ENCODE measurements at places on chromosomes 1 and 21. TPM values are rescaled to one million over a fixed set of nuclear protein-coding genes. Genes with fewer than 3 reads are reported as not detected.

- DNase-seq: no peak
Measured at GRCh38 chr1:112509005-112509659, 367 bp downstream of the WNT2B start.

Gene LCA5L
- total RNA-seq: 0.70 TPM

DNA sequence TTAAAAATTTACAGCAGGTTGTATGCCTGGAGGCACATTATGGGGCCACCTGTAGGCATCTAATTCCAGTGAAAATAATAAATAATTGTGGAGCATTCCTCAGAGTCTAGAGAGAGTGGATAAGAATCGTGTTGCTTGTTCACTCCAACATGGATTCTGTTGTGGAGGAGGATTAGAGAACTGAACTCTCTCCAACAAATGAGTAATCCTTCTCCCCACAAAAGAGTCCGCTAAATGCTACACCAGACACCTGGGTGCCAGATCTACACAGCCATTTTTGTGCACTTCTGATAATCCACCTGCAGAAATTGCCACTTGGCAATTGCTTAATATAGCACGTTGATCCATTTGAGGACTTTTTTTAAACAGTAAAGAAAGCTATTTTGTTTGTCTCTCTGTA lies 113.7 kb upstream of the DPYD start:
- no peak for DNase-seq

GRCh38 chr1:21289700-21290545 lies at the start of gene ECE1:
ECE1 (minus strand) TSS chr1:21290463; CDS start chr1:21290414, 49 bp downstream.
- DNase-seq: no peak

Gene HSD3B2
- total RNA-seq: not detected

- peak; percentile 80 for DNase-seq
Measured at GRCh38 chr1:182962554-182963115, 9.7 kb upstream of the SHCBP1L start.

Gene OLFML2B
- 5.5 TPM for total RNA-seq

DNA sequence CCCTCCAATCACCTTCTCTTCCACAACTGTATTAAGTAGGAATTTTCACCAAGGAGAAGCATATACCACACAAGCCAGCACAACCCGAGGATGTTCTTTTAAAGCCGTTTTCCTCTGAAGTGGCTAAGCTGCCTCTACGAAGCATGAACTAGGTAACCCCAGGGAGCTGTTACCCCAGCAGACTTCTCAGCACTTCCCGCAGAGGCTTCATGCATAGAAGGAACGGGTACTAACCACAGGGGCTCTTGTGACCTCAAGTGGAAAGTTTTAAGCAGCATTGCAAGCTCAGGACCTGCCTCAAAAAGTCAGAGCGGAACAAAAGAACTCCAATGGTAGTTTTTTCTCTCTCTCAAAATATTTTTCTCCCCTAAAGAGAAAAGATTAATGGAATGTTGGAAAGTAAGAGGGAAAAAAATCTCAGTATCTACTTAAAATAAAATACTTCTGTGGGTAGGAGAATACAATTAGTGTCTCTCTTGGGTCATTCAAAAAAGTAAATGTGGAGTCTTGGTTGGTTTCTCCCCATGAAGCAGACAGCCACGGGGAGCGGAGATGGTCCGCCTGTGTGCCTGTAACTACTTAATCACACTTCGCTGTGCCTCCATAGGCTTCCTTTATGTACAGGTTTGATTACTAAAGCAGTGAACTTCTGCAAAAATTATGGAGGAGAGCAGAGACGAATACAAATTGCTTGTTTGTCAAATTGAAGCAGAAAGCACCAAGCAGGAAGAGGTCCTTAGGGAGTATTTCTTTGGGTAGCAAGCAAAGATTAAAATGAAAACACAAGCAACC lies 40.9 kb downstream of the STX6 start:
- no peak for DNase-seq

- peak; percentile 65 for DNase-seq
Measured at GRCh38 chr21:33441489-33442477, 38.0 kb downstream of the TMEM50B start.

- DNase-seq: peak; percentile 10
Measured at GRCh38 chr1:41322835-41323234, 38.4 kb upstream of the FOXO6 start.

DNA sequence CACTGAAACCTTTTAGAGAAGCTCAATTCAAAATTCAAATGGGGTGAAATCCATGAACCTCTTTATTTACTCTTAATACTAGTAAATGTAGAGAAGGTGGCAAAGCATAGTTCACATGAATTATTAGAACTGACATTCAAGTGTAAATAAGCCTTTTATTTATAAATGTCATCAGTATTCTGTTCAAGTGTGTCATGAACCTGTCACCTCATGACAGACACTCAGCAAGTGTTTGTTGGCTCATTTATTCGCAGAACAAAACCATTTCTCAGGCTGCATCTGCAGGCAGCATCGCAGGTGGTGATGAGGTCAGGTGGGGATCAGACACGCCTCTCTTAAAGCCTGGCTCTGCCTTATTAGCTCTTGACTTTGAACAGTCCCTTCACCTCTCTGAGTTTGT lies 116.6 kb downstream of the SETD4 start:
- no peak for DNase-seq

- no peak for DNase-seq
Measured at GRCh38 chr1:147722124-147722523, 38.3 kb downstream of the GJA5 start.

Gene OPTC
- total RNA-seq: not detected

DNA sequence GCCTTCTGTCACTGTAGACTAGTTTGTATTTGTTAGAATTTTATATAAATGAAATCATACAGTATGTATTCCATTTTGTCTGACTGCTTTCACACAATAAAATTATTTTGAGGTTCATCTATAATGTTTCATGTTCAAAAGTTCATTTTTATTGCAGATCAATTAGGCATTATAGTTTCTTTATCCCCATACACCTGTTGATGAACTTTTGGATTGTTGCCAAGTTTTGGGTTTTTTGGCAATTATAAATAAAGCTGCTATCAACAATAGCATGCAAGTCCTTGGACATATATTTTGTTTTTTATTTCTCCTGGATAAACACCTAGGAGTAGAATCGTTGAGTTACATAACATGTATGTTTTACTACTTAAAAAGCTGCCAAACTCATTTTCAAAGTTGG lies 47.1 kb upstream of the FAM3B start:
- DNase-seq: no peak

DNA sequence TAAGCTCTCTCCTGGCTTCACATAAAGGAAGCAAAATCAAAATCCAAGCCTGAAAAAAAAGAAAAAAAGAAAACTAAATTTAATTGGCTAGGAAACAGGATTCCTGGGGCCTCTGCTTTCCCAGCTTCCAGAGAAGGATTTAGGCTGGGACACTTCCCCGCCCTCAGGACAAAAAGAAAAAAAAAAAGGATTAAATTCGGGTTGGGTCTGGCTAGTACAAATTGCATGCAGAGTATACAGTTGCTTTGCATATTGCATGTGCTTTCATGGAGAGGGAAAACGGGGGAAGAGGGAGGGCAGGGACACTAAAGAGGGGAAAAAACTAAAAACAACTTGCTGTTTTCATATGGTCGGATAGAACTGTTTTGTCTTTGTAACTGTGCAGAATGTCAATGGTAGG lies 42.7 kb downstream of the OLIG1 start:
- DNase-seq: no peak

DNA sequence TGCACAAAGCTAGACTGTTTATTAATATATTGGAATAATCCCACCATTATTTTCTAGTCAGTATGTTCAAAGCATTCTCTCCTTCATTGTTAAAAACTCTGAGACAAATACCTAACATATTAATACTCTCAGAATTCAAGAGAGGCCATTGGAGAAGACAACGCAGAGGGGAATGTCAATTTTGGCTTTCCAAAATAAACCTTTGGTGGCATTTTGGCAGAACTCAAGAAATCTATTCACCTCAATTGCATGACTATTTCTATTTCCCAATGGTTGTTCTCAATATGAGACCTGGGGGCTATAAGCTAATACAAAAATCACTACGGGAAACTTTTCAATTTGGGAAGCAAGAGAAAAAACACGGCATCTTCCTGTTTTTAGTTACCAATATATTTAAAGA lies 58.5 kb downstream of the RUSC1 start:
- no peak for DNase-seq

Gene CACNA1S
- not detected for total RNA-seq

GRCh38 chr1:35592991-35593769 lies 20.1 kb downstream of the TFAP2E start:
- no peak for DNase-seq

GRCh38 chr1:181180407-181181031 lies 92.0 kb downstream of the IER5 start:
- DNase-seq: no peak

GRCh38 chr1:245215071-245215470 lies 60.3 kb downstream of the KIF26B start:
- DNase-seq: no peak

GRCh38 chr1:7470904-7471638 lies 300.0 kb upstream of the VAMP3 start:
- DNase-seq: peak; percentile 99

DNA sequence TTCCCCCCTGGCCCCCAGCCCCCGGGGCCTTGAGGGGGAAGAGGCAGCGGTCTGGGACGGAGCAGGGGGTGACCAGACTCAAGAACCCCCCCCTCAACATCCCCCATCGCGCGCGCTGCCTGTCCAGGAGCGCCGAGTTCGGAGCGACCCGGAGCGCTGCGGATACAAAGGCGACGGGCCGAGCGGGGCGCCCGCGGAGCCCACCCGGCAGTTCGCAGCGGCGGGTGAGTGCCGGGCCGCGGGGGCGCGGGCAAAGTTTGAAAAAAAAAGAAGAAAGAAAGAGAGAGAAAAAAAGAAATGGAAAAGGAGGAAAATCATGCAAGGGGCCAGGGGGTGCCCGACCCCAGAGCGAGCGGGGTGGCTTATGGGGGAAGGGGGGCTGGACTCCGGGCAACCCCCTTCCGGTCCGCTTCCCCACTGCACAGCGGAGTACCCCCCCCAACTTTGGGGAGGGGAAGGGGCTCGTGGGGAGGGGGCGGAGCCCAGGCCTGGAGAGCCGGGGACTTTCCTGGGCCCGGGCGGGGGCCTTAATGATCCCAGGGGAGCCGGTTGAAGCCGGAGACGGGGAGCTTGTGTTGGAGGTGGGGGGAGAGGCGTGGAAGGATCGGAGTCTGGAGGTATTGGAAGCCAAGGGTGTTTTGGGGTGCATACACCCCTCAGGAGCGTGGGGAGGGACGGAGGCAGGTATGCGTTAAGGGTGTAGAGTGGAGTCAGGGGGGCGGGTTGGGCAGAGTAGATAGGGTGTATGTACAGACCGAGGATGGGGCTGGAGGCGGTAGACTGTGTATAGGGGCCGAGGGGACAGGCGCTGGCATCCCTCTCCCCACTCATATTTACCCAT lies 502 bp downstream of the VANGL2 start:
- no peak for DNase-seq

GRCh38 chr1:3795453-3796214 lies 664 bp downstream of the LRRC47 start:
- DNase-seq: no peak

- DNase-seq: peak; percentile 33
Measured at GRCh38 chr1:239566074-239566473, 179.7 kb downstream of the CHRM3 start.

DNA sequence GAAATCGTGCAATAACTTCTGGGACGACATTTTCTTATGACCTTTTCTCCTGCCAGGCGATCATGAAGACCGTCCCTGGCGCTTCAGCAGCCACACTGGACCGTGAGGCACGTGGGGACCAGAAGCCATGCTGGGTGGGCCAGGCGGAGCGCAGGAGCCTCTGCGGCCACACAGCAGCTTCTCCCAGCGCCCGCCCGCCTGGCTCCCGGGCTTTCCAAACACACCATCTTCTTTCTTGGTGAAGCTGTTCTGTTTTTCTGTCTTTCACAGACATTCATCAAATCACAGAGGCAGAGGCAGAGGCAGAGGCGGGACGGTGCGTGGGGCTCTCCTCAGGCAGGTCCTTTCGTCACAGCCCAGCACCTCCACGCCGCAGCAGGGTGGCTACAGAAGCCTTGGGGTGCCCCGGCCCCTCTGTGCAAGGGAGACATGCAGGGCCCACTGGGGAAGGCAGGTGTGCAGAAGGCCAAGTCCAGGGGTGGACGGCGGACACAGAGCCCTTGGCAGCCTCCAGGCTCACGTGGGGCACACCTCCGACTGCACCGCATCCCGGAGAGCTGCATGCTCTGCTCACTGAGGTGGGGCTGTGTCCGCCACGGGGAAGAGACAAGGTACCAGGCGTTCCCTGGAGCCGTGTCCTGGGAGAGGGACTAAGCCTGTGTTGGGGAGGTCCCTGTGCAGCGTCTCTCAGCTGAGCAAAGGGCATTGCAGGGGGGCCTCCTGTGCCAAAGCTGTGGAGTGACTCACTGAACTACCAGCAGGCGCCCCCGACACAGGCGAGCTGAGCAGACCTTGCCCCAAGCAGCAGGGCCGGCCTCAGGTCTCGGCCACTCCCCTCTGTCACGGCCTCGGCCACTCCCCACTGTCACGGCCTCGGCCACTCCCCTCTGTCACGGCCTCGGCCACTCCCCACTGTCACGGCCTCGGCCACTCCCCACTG lies 2.6 kb upstream of the TMEM240 start:
- no peak for DNase-seq

DNA sequence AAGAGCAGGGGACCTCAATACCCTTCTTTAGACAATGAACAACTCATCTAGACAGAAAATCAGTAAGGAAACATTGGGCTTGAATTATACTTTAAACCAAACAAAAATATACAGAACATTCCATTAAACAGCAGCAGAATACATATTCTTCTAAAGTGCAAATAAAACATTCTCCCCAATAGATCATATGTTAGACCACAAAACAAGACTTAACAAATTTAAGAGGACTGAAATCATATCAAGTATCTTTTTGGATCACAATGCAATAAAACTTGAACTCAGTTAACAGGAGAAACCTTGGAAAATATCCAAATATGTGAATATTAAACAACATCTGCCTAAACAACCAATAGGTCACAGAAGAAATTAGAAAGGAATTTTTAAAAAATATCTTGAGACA lies 47.7 kb upstream of the HP1BP3 start:
- DNase-seq: no peak

Data from HFFc6 (cell line).